GM04504 (cell line): ENCODE measurements at places on chromosomes 5 and 9.

- no peak for DNase-seq
Measured at GRCh38 chr5:166977911-166978422, 1313.5 kb upstream of the WWC1 start.

- DNase-seq: no peak
Measured at GRCh38 chr5:150247726-150248125, 41.8 kb downstream of the CAMK2A start.

DNA sequence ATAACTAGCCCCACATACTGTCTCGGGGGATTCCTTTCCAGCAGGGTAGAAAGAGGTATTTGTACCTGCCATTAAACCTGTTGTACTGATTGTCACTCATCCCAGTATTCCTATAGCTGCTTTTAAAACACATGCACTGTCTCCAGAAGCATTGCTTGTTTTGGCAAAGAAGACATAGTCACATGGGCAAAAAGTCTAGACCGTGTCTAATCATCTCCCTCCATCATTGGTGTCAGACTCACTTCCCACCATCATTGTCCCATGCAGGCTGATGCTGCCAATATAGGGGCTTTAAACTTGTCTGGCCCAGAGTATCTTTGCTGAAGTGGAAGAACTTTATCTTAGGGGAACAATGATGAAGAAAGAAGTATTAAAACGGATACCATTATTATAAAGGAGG lies 12.6 kb downstream of the DNAJC21 start:
- no peak for DNase-seq

DNA sequence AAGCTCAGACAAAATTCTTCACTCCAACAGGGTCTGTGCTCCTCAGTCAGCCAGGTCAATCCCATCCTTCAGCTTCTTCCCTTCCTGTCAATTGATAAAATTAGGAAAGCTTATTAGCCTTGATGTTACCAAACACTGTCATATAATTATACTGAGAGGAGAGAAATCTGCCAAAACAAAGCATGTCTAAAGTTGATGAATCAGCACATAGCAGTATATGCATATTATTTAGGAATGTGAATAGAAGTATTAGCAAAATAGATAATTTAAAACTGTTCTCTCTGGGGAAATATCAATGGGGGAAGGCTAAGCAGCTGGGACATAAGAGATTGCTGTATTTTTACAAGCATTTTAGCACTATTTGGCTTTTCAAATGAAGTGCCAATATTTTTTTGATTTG lies 107.1 kb downstream of the SAXO1 start:
- DNase-seq: no peak

DNA sequence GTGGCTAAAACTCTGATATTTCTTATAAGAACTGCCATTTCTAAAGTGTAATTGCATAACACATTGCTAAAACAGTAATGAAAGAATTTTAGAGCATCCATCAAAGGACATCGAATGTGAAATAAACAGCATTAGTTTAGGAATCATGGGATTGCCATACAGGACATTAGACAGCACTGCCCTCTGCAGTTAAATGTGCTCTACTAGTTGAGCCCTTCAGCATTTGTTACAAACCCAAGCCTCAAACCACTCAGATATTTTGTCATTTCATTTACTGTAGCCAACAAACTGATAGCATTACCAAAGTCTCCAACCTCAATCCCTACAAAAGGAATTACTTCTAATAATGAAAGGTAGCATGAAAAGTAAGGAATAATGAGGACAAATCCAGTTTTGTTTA lies 116.8 kb upstream of the COX7C start:
- no peak for DNase-seq

DNA sequence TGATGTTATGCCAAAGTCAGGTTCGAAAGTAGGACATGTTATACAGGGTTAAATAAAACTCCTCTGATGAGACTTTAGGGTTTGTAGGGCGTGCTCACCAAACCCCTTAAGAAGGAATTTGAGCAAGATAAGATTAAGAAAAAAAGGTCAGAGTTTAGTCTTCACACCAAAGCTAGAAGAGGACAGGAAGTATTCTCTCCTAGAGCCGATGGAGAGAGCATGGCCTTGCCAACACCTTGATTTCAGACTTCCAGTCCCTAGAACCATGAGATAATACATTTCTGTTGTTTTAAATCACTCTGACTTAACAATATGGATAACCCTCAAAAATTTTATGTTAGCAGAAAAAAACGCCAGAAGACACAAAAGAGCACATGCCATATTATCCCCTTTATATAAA lies 16.3 kb upstream of the PLCXD3 start:
- no peak for DNase-seq

- no peak for DNase-seq
Measured at GRCh38 chr9:98615633-98616032, 93.1 kb downstream of the GABBR2 start.

DNA sequence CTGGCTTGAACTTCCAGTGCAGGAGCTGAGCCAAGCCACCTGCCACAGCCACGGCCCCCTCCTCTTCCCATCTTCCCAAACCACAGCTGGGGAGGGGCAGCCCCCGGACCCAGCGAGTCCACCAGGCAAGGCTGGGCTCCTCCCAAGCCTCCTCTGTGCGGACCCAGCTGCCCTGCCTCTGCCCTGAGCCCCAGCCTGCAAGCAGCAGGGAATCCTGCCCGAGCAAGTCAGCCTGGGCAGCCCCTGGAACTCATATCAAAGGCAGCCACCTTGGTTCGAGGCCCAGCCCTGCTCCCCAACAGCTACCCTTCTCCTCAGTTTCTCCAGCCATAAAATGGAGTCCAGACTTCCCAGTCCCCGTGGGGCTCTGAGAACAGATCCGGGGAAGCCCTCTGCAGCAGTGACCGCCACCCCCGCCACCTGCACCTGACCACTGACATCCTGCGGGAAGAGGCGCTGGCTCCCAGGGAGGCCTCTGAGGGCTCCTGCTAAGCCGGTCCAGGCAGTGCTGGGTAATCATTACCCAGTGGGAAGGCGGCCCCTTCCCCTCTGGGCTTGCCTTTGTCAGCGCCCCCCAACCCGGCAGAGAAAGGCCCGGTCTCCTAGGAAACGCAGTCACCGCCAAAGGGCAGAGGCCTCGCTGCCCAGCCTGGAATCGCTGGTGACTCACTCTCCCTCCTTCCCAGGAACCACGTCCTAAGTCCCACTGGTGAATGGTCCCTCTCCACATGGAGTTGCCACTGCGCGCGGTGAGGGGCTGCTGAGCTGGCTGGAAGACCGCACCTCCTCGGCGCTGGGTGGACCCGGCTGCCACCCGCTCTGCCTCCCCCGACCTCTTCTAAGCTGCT lies 1.5 kb downstream of the VAV2 start:
- DNase-seq: peak; percentile 57

DNA sequence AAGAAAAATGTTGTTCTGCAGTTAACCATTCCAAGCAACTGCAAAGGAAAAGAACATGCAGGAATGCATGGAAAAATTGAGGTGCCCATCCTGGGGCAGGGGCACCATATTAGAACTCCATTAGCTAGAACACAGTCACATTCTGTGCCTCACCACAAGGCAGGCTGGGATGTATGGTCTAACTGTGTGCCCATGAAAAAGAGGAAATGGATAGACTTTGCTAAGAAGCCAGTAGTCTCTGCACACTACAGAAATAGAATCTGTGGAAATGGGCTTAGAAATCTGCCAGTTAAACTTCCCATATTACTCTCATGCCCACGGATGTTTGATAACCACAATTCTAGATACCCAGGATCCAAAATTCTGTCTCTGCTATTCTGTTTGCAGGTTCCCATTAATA lies 423.8 kb upstream of the SMARCA2 start:
- no peak for DNase-seq

DNA sequence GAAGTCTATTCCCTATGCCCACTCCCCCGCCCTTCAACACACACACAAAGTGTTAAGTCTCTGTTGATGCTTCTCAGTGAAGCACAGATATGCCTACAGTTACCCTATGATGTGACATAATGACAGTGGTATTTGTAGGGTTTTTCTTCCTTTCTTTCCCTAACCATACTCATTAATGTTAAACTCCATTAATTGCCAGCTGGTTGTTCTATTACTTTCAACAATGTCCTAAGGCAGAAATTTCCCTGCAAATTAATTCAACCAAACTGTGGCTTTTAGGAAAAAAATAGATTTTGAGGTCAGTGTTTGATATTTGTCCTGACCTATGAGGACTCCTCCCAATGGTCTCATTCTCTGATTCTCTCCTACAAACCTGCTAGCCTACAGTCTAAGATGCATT lies 38.2 kb upstream of the SLCO6A1 start:
- DNase-seq: no peak

- DNase-seq: no peak
Measured at GRCh38 chr5:135569755-135570452, 8.9 kb downstream of the CXCL14 start.

- DNase-seq: no peak
Measured at GRCh38 chr9:94798708-94799107, 72.2 kb downstream of the AOPEP start.

GRCh38 chr5:135190416-135191083 lies 156.5 kb upstream of the PITX1 start:
- DNase-seq: no peak

- DNase-seq: no peak
Measured at GRCh38 chr5:40410231-40410861, 269.4 kb upstream of the PTGER4 start.

- peak; percentile 28 for DNase-seq
Measured at GRCh38 chr9:5582835-5583195, 46.1 kb upstream of the RIC1 start.

DNA sequence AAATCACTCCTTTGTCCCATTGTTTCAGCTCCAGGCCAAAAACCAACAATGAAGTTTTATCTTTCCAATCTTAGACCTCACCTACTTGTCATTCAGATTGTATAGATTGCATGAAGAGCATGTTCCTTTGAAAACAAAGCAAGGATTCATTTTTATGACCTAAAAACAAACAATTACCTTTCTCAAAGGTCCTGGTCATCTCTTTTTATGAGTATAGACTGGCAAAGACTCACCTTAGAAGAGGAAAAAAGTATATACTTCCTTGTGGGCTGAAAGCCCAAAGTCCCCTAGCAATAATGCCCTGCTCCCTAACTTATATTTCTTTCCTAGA lies 28.4 kb upstream of the TLE1 start:
- no peak for DNase-seq

GRCh38 chr5:78187172-78187571 lies 107.3 kb downstream of the AP3B1 start:
- DNase-seq: no peak

DNA sequence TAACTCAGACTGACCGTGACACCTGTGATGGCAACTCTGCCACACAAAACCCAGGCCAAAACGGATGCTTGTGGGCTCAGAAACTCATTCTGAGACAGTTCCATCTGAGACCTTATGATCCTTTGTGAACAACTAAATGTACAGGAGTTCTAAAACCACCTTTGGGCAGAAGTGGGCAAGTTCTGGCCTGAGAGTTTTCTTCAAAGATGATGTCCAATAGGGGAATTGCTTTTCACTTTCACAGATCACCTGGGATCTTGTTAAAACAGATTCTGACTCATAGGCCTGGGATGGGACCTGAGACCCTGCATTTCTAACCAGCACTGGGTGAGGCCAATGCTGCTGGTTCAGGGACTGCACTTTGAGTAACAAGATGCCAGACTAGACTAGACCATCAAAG lies 67.8 kb upstream of the SLC25A51 start:
- DNase-seq: no peak

DNA sequence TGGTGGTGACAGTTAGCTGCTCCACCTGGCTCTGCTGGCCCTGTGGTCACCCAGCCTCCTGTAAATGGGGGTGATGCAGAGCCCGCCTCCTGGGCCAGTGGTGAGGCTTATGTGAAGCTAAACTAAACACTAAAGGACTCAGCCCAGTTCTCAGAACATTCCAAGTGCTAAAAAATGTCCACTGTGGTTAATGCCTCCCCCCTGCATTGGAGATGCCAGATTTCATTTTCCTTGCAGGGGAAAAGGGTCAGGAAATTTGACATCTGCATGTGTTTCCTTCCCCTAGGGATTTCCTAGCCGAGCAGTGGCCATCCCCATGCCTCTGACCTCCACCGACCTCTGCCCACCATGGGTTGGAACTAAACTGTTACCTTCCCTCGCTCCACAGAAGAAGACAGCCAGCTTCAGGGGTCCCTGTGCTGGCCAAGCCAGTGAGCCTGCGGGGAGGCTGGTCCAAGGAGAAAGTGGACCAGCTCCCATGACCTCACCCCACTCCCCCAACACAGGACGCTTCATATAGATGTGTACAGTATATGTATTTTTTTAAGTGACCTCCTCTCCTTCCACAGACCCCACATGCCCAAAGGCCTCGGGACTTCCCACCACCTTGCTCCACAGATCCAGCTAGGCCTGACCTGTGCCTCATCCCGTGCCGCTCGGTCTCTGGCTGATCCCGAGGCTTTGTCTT lies 13.0 kb downstream of the CD74 start:
- no peak for DNase-seq

DNA sequence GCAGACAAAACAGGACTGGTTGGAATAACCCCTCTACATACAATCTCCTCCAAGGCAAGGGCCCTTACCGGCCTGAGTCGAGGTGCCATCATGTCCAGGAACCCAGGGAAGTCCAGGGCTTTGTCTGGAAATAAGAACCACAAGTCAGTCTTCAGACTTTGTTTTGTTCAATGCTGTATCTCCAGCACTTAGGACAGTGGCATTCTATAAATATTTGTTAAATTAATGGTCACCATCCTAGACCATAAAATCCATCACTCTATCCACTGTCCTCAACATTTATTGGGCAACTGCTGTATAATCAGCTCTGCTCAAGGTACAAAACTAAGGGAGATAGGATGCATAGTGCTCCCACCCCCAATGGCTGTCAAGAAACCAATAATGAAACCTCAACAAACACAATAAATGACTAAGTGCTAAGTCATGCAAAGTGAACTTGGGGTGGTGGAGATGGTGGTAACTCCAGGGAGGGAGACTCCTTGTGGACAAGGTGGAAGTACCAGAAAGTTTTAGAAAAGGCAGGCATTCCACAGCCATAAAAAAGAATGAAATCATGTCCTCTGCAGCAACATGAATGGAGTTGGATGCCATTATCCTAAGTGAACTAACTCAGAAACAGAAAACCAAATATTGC lies 5.0 kb downstream of the RELL2 start:
- no peak for DNase-seq

GRCh38 chr5:15502208-15502607 lies 2.2 kb downstream of the FBXL7 start:
- no peak for DNase-seq

GRCh38 chr5:143279698-143280097 lies 123.8 kb downstream of the NR3C1 start:
- no peak for DNase-seq

GRCh38 chr5:36199620-36200019 lies 42.1 kb downstream of the NADK2 start:
- no peak for DNase-seq

DNA sequence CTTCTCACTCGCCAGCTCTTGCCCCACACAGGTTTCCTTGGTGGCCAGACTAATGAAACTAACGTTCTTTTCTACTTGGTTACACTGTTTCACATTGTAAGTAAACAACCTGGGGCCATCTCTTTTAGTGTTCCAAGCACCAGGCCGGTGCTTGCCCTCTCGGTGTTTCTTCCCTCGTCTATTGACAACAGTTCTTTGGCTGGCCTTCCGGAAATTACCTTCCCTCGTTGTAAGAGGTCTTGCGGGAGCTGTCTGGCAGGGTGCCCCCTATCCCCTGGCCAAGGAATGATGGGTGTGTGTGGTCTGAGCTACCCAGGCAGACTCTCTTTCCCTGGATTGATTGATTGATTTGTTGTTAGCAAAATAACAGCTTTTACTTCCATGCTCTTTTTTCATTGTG lies 918 bp upstream of the MYMK start:
- DNase-seq: no peak
